ENCODE measurements at places on chromosomes 2 and 18. TPM values are rescaled to one million over a fixed set of nuclear protein-coding genes. Genes with fewer than 3 reads are reported as not detected.
A peak's percentile ranks its signal among the peaks of the same experiment; 100 is the strongest.

DNA sequence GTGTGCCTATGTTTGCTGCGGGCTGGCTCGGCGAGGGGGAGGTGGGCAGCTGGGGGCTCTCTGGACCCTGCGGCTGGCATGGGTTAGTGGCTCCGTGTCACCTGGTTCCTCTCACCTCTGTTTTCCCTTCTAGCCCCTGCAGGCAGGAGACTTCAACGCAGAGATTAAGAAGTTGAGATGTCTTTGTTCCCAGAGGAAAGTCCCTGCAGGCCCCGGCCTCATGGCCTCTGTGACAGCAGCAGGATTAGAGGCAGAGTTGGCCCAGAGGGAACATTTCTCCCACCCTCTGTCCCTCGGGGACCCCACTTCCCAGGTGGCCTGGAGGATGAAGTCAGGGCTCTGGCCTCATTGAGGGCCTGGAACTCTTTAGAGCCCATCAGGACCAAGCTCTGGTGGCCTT lies 56.5 kb downstream of the HPCAL1 start:
- H3K27ac ChIP-seq = no peak overlapping the region
- no peaks in the 10 kb centered on the region for H3K36me3 ChIP-seq
- H3K27me3 ChIP-seq = no peaks in the 10 kb centered on the region
- no peak for DNase-seq
- peaks cover 31% of the 10 kb centered on the region for H3K4me1 ChIP-seq

Gene SLC5A7
- not detected for total RNA-seq

GRCh38 chr2:224264259-224264658 lies 137.6 kb downstream of the FAM124B start:
- no peak overlapping the region for H3K27ac ChIP-seq
- H3K27me3 ChIP-seq = no peaks in the 10 kb centered on the region
- H3K4me3 ChIP-seq = no peak overlapping the region

Gene FBLN7
- 0.51 TPM for total RNA-seq

Gene KIF3C
- 0.38 TPM for total RNA-seq

DNA sequence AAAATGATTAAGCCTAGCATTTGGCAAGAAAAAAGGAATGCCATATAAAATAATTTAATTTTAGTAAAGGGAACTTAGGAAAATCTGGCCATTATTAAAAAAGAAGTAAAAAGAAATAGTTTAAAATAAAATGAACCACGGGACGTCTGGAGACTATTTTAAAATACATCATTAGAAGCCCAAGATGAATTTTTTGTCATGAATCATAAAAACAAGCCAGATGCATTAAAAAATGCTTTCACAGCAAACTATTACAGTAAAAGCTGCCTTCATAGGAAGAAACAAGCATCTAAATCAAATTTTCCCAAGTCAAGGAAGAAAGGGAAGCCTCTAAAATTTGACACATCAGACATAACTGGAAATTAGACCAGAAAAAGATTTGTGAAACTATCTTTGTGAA lies 33.0 kb downstream of the COL5A2 start:
- H3K4me3 ChIP-seq = no peak overlapping the region
- no peaks in the 10 kb centered on the region for H3K36me3 ChIP-seq
- DNase-seq = no peak
- H3K27me3 ChIP-seq = no peaks in the 10 kb centered on the region

DNA sequence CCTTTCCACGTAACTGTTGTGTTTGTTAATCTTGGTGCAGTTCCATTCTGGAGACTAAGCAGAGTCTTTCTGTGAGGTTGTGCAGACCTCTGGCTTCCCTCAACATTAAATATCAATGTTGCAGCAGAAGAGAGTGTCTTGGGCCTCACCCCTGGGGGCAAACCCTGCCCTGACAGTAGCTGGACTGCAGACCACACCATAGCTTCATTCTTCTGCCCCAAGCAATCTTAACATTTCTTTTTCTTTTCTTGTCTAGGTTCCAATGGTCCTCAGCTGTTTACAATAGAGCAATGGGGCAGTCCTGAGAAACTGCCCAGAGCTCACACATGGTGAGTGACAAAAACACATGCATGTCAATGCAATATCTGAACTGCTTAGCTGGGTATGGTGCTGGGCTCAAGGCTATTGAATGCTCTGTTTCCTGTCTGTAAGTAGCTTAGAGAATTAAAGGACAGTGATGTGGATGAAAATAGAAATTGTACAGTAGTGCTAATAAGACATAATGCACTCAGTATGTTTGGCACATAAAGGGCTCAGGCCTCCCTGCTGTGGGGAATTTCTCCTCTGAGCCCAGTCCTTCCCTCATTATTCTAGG lies 237.6 kb downstream of the ALPK2 start:
- H3K4me3 ChIP-seq = no peak overlapping the region
- H3K27me3 ChIP-seq = no peaks in the 10 kb centered on the region
- no peak for DNase-seq
- H3K36me3 ChIP-seq = peaks cover 10% of the 10 kb centered on the region

GRCh38 chr2:233361297-233361696 lies 7.0 kb downstream of the DGKD start:
- no peak overlapping the region for H3K4me3 ChIP-seq
- no peaks in the 10 kb centered on the region for H3K36me3 ChIP-seq
- H3K27me3 ChIP-seq = no peaks in the 10 kb centered on the region
- H3K4me1 ChIP-seq = no peaks in the 10 kb centered on the region
- no peak for DNase-seq
- no peak overlapping the region for H3K27ac ChIP-seq

- H3K27me3 ChIP-seq = no peaks in the 10 kb centered on the region
- no peaks in the 10 kb centered on the region for H3K36me3 ChIP-seq
- peak; percentile 88 for DNase-seq
- H3K4me3 ChIP-seq = no peak overlapping the region
- no peaks in the 10 kb centered on the region for H3K4me1 ChIP-seq
These were observed 12.2 kb downstream of the WNT10A start for GRCh38 chr2:218892693-218893348.

Gene RAB27B
- 8.6 TPM for total RNA-seq

DNA sequence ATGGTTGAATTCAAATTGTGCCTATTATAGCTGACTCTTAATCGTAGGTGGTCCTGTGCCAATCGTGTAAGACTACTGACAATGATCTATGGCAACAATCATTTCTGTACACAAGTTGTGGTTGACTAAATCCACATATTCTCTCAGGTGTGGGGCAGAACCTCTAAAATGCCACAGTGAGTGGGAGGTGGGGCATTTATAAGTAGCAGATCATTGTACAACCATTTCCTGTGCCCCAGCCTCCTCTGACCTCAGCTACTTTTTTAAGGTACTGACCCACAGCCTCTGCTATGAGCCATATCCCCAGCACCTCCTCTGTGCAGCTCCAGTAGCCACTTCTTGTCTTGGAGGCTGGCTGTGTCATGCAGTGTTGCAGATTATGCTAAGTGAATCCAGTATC lies 48.6 kb upstream of the RAPH1 start:
- H3K27me3 ChIP-seq = no peaks in the 10 kb centered on the region
- DNase-seq = no peak
- peaks cover 26% of the 10 kb centered on the region for H3K4me1 ChIP-seq
- no peak overlapping the region for H3K27ac ChIP-seq
- no peaks in the 10 kb centered on the region for H3K36me3 ChIP-seq

DNA sequence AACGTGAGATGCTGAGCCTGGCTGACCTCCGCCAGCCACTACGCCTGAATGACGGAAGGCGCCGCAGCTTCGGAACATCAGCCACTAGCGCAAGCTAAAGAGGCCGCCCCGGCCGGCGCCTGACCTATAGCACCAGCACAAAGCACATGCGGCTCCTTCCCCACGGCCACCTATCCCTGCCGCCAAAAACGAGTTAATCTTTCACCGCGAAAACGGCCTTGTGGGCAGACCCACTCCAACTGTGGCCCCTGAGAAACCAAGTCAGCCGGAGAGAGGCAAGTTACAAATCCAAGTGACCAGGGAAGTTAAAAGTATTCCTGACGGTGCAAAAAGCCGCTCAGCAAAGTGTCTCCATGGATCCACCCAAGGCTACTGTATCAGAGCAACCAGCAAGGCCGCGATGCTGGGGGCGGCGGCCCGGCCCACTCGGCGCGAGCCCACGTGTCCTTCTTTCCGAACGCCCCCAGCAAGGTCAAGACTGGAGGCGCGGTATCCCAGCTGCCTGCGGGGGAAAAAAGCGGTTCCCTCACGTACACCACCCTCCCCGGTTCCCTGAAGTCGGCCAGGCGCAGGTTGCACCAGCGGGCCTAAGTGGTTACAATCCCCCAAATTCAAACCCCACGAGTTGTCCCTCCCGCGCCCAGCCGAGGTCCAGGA lies 575 bp downstream of the HSPD1 start:
- peaks cover 26% of the 10 kb centered on the region for H3K36me3 ChIP-seq
- H3K27ac ChIP-seq = peak overlapping the region; percentile 100
- DNase-seq = peak; percentile 74
- H3K4me3 ChIP-seq = peak overlapping the region; percentile 80
